Fibroblast of lung (primary cell): ENCODE measurements at places on chromosomes 5 and 9. TPM values are rescaled to one million over a fixed set of nuclear protein-coding genes. Genes with fewer than 3 reads are reported as not detected.
A peak's percentile ranks its signal among the peaks of the same experiment; 100 is the strongest.

GRCh38 chr5:25458628-25459027 is 813.9 kb upstream of the CDH10 start:
- no peaks in the 10 kb centered on the region for H3K36me3 ChIP-seq
- H3K27me3 ChIP-seq: no peaks in the 10 kb centered on the region
- H3K27ac ChIP-seq: no peak overlapping the region
- H3K4me3 ChIP-seq: no peak overlapping the region
- H3K4me1 ChIP-seq: no peaks in the 10 kb centered on the region

GRCh38 chr5:156219483-156220005 is 107.4 kb upstream of the SGCD start:
- no peaks in the 10 kb centered on the region for H3K27me3 ChIP-seq
- H3K4me3 ChIP-seq: no peak overlapping the region
- DNase-seq: no peak
- no peaks in the 10 kb centered on the region for H3K36me3 ChIP-seq
- no peaks in the 10 kb centered on the region for H3K4me1 ChIP-seq

DNA sequence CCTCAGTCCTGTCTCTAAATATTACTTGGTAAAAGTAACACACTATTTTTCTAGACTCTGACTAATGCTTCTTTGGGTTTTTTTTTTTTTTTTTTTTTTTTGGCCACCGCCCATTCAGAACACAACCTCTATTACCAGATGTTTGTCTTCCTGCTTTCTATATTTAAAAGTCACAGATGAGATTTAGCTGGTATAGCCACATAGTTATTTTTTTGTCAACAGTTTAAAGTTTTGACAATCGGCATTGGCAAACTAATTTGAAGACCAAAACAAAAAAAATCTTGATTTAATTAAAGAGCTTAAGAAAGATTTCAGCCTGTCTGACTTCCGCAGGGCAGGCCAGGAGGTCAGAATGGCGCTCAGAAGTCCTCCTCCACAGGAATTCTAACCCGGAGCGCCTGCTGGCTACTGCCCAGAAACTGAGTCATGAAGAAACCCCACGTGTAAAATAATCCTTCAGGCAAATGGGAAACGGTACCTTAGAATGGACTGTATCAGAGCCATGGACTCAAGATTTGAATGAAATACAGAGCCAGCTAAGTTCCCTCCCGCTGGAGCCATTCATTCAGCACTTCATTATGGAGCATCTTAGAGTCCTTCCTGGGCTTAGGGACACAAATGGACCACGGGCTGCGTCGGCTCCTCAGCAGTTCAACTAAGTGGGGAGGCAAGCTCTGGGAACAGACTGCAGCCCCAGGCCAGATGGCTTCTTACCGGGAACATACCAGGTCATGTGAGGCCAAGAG is 55.6 kb downstream of the PTPDC1 start:
- no peaks in the 10 kb centered on the region for H3K36me3 ChIP-seq
- H3K4me1 ChIP-seq: peaks cover 18% of the 10 kb centered on the region
- DNase-seq: peak; percentile 97
- peak overlapping the region; percentile 20 for H3K4me3 ChIP-seq
- peak overlapping the region; percentile 70 for H3K27ac ChIP-seq

GRCh38 chr5:40716000-40716399 is 36.3 kb downstream of the PTGER4 start:
- no peaks in the 10 kb centered on the region for H3K4me1 ChIP-seq
- H3K4me3 ChIP-seq: no peak overlapping the region
- no peaks in the 10 kb centered on the region for H3K27me3 ChIP-seq
- H3K36me3 ChIP-seq: no peaks in the 10 kb centered on the region
- no peak overlapping the region for H3K27ac ChIP-seq
- DNase-seq: no peak

- peak; percentile 38 for DNase-seq
- no peak within 1 kb of the TSS for H3K27ac ChIP-seq
- H3K4me1 ChIP-seq: no peaks in the 10 kb centered on the region
- no peak within 1 kb of the TSS for H3K4me3 ChIP-seq
- H3K36me3 ChIP-seq: no peaks in the 10 kb centered on the region
Measured at GRCh38 chr5:97142521-97143254, at the start of gene LIX1. LIX1 (minus strand) TSS chr5:97142611; CDS start chr5:97142576, 35 bp downstream.

GRCh38 chr9:37370968-37371563 is 51.4 kb upstream of the GRHPR start:
- H3K4me1 ChIP-seq: no peaks in the 10 kb centered on the region
- no peaks in the 10 kb centered on the region for H3K27me3 ChIP-seq
- no peak overlapping the region for H3K27ac ChIP-seq
- no peak overlapping the region for H3K4me3 ChIP-seq

DNA sequence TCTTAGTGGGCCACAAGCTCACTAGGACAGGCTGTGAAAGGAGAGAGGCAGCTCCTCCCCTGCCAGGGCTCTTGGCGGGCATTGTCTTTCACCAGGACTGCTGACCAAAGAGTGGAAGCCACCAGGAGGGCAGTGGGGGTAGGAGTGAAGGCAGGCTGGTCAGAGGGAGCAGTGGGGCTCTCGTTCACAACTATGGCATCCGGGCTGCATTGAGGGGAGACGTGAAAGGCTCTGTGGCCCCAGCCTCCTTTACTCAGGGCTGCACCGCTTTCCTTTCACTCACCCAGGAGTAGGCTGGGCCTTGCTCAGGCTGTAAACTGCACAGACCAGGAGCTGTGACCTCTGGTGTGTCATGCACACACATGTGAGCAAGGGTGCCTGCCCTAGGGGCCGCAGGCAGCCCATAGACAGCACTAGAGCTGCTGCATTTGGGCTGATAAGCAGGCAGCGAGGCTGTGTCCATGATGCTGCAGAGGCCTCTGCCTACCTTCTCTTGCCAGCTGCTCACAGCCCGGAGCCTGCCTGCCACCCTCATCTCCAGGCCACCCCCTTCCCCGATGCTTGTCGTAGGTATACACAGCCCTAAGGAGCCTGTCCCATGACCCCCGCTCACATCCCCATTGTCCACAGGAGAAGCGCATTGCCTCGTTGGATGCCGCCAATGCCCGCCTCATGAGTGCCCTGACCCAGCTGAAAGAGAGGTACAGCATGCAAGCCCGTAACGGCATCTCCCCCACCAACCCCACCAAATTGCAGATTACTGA is 130.4 kb downstream of the DAB2IP start:
- H3K4me3 ChIP-seq: no peak overlapping the region
- H3K4me1 ChIP-seq: no peaks in the 10 kb centered on the region
- H3K27me3 ChIP-seq: no peaks in the 10 kb centered on the region
- H3K36me3 ChIP-seq: peaks cover 4% of the 10 kb centered on the region
- no peak overlapping the region for H3K27ac ChIP-seq
- DNase-seq: no peak

GRCh38 chr9:110337727-110338126 is at the start of gene TXNDC8:
TXNDC8 (minus strand) TSS chr9:110337863.
- no peak within 1 kb of the TSS for H3K4me3 ChIP-seq
- H3K27ac ChIP-seq: no peak within 1 kb of the TSS
- H3K4me1 ChIP-seq: peaks cover 6% of the 10 kb centered on the region
- no peaks in the 10 kb centered on the region for H3K36me3 ChIP-seq
- peak; percentile 63 for DNase-seq

DNA sequence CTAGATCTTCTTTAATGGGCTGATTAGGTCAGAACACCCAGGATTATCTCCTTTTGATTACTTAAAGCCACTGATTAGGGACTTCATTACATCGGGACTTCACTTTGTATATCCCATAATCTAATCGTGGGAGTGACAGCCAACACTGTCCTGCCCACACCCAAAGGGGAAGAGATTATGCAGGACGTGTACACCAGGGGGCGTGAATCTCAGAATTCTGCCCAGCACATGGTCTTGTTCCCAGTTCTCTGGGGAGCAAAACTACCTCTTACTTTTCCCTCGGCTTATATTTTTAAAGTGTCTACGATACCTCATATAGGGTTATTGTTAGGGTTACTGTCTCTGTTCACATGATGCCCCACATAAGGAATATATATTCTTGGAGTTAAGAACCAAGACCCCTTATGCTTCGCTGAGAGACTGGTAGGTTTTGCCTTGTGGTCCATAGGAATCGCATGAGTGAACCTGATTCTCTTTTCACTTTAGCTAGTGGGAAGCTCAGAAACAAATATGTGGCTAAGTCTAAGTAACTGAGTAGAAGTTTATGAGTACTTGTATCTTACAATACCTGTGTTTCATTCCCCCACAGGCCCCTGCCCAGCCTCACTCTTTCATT is 192.7 kb downstream of the GNA14 start:
- H3K4me3 ChIP-seq: no peak overlapping the region
- no peak for DNase-seq
- H3K27me3 ChIP-seq: no peaks in the 10 kb centered on the region

GRCh38 chr5:172648013-172648381 is 6.9 kb downstream of the NEURL1B start:
- H3K27ac ChIP-seq: no peak overlapping the region
- H3K36me3 ChIP-seq: no peaks in the 10 kb centered on the region
- no peak for DNase-seq
- no peaks in the 10 kb centered on the region for H3K27me3 ChIP-seq

GRCh38 chr5:1014781-1015221 is 6.2 kb downstream of the NKD2 start:
- H3K4me1 ChIP-seq: no peaks in the 10 kb centered on the region
- no peak overlapping the region for H3K4me3 ChIP-seq
- H3K27ac ChIP-seq: no peak overlapping the region
- peaks cover 13% of the 10 kb centered on the region for H3K27me3 ChIP-seq
- DNase-seq: no peak
- no peaks in the 10 kb centered on the region for H3K36me3 ChIP-seq

- H3K4me3 ChIP-seq: no peak overlapping the region
- no peak overlapping the region for H3K27ac ChIP-seq
- H3K27me3 ChIP-seq: no peaks in the 10 kb centered on the region
- no peak for DNase-seq
- no peaks in the 10 kb centered on the region for H3K36me3 ChIP-seq
Measured at GRCh38 chr9:135582966-135583687, 21.6 kb downstream of the PAEP start.

- DNase-seq: peak; percentile 65
- H3K4me1 ChIP-seq: peaks cover 12% of the 10 kb centered on the region
- H3K36me3 ChIP-seq: no peaks in the 10 kb centered on the region
Measured at GRCh38 chr5:122089096-122090013, 11.3 kb upstream of the LOX start.

- peaks cover 2% of the 10 kb centered on the region for H3K36me3 ChIP-seq
- peaks cover 13% of the 10 kb centered on the region for H3K27me3 ChIP-seq
- peak; percentile 58 for DNase-seq
- H3K4me1 ChIP-seq: peaks cover 4% of the 10 kb centered on the region
Measured at GRCh38 chr9:136245219-136246150, at the start of gene QSOX2. QSOX2 (minus strand) TSS chr9:136245812; CDS start chr9:136245803, 9 bp downstream.

- H3K36me3 ChIP-seq: no peaks in the 10 kb centered on the region
- no peaks in the 10 kb centered on the region for H3K4me1 ChIP-seq
- DNase-seq: no peak
- no peak overlapping the region for H3K4me3 ChIP-seq
- H3K27ac ChIP-seq: no peak overlapping the region
- no peaks in the 10 kb centered on the region for H3K27me3 ChIP-seq
Measured at GRCh38 chr9:111726949-111727348, 65.5 kb downstream of the GNG10 start.

GRCh38 chr5:135662061-135662481 is 83.3 kb upstream of the CXCL14 start:
- no peak overlapping the region for H3K4me3 ChIP-seq
- H3K27ac ChIP-seq: no peak overlapping the region
- no peaks in the 10 kb centered on the region for H3K36me3 ChIP-seq
- H3K27me3 ChIP-seq: no peaks in the 10 kb centered on the region

DNA sequence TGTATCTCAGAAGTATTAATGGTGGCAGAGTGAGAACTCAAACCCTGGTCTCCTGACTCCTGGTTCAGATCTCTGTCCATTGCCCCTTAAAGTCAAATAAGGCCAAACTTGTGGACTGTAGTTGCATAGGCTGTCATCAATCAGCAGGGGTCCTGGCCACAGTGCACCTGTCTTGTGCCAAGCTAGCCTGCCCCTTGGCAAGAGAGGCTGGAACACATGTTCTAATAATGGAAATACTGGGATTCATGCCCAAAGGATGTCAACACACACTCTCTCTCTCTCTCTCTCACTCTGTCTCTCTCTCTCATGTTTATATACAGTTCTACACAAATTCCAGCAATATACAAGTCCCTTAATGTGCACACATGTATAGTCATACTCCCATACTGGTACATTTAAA is 44.3 kb downstream of the GLRA1 start:
- H3K4me1 ChIP-seq: no peaks in the 10 kb centered on the region
- H3K27me3 ChIP-seq: no peaks in the 10 kb centered on the region
- no peaks in the 10 kb centered on the region for H3K36me3 ChIP-seq
- peak; percentile 8 for DNase-seq

The CAMK4 gene
- total RNA-seq: 0.77 and 0.83 TPM in 2 replicates

The RANBP6 gene
- 22.1 and 24.9 TPM in 2 replicates for total RNA-seq

The PLAC8L1 gene
- total RNA-seq: not detected in 2 replicates

The QRFP gene
- total RNA-seq: not detected in 2 replicates

The HSPB3 gene
- 0.77 and 21.1 TPM in 2 replicates for total RNA-seq

The PCDH12 gene
- under 0.01 TPM in 1 of 2 replicates, not detected in the other for total RNA-seq
